ENCODE measurements at places on chromosomes 3 and 15.

DNA sequence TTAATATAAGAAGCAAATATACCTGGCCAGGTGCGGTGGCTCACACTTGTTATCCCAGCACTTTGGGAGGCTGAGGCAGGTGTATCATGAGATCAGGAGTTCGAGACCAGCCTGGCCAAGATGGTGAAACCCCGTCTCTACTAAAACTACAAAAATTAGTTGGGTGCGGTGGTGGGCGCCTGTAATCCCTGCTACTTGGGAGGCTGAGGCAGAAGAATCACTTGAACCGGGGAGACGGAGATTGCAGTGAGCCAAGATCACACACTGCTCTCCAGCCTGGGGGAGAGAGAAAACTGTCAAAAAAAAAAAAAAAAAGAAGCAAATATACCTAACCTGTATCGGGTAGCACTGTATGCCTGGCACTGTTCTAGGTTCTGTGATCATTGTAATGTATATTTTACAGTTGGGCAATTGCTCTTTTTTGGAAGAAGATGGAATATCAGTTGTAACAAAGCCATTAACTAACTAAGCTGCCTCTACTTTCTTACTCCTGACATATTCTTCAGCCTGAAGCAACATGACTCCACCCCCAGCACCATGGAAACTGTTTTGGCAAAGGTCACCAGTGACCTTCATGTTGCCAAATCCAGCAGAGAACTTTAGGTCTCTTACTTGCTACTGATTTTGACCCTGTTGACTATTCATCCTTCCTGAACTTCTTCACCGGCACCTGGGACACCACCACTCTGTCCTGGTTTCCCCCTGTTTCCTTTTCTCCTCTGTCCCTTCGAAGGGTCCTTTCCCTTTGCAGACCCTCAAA lies 203.8 kb downstream of the RPLP1 start:
- no peak for DNase-seq

GRCh38 chr3:122996038-122996580 lies 31.5 kb downstream of the SEMA5B start:
- DNase-seq: no peak

GRCh38 chr15:45759936-45760335 lies 125.1 kb downstream of the SQOR start:
- DNase-seq: no peak

DNA sequence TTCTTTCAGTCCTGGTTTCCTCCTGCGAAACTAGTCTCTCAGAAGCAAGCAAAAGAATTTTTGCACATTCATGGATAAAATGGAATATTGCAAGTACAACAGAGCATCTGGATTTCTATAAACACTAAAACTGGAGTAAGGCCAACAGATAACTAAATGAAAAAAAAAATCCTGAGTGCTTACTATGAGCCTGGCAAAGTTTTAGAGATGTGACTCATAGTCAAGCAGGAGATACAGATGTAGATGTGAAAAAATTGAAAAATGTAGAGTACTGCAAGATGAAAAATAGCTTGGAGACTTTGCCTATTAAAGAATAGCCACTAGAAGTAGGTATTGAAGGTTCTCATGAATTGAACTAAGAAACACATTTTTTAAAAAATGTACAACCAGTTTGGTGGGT lies 397.4 kb downstream of the OTOL1 start:
- DNase-seq: no peak

GRCh38 chr3:119675188-119675874 lies 1.9 kb downstream of the COX17 start:
- DNase-seq: no peak
